ENCODE measurements at places on chromosomes 5 and 9.
A peak's percentile ranks its signal among the peaks of the same experiment; 100 is the strongest.

DNA sequence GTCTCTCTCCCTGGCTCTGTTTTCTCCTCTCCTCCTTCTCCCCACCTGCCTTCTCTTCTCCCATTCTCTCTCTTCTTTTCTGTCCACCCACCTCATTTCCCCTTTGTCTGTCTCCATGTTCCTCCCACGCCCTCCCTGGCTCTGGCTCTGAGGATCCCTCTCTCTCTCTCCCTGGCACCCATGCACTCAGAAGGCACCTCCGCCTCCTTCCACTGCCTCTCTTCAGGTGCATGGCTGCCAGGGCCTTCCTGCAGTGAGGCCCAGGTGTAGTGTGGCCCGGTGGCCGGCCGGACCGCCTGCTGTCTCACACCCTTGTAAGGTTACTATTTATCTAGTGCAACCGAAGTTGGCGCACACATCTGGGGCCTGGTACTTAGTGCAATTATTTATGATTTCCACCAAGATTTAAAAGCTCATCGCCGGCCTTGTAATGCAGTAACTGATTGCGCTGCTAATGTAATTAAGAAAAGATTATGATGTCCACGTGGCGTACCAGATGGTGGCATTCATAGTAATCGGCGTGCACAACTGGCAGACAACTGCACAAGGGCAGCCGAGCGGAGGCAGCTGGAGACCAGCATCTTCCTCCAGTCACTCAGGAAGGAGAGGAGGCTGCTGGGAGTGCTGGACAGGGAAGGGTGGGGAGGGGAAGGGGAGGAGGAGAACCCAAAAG is 50.4 kb upstream of the MVB12B start:
- H3K27me3 ChIP-seq, result peaks cover 26% of the 10 kb centered on the region
- no peaks in the 10 kb centered on the region for H3K4me1 ChIP-seq
- no peak overlapping the region for H3K4me3 ChIP-seq
- no peaks in the 10 kb centered on the region for H3K36me3 ChIP-seq
- no peak for DNase-seq

DNA sequence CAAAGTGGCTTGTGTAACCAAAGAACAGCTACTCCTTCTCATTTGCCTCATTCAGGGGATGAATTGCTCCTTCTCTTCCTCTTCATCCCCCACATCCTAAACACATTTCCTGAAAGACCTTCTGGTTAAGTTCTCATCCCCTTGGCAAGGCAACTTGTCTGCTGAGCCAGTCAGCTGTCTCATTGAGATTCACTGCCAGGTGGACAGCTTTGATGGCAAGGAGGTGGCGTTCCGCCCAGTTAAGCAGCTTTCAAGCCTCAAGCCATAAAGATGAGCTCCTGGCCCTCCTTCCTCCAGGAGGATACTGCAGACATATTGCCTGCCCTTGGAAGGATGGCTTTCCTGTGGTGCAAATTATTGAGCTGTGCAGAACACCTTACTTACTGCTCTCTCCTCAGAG is 448.6 kb upstream of the MPDZ start:
- no peaks in the 10 kb centered on the region for H3K27me3 ChIP-seq
- H3K4me1 ChIP-seq, result no peaks in the 10 kb centered on the region
- no peak overlapping the region for H3K27ac ChIP-seq

DNA sequence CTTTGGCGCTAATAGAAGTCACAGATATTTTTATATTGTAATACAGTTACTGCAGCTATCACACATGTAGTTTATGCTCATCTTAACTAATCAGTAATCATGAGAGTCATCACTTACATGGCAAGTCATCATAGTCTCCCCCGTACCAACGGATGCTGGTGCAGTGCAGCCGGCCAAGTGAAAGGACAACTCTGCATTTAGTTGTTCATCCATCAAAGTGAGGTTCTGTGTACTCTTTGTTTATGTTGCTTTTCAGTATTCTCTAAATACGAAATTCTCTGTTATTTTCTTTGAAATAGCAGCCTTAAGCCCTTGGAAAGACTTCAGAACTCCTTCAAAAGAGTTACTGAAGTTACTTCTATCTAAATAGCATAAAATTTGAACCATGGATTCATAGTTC is 216.7 kb downstream of the CCDC171 start:
- no peaks in the 10 kb centered on the region for H3K36me3 ChIP-seq
- H3K4me3 ChIP-seq, result no peak overlapping the region
- H3K27me3 ChIP-seq, result no peaks in the 10 kb centered on the region

DNA sequence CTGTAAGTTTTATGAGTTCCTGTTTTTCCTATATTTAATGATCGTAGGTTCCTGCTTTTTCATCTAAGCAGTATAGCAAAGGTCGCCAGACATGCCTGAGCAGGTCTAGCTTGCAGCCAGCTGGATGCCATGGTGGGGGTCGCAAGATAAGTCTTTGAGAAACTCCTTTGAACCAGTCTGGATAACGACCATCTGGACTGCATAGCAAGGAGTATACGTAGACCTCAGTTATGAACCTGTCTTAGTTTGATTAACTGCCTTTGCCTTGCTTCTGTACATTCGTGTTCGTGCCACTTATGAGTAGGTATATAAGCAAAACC is 8.4 kb upstream of the SPATA31E1 start:
- H3K4me3 ChIP-seq, result no peak overlapping the region
- peaks cover 4% of the 10 kb centered on the region for H3K27me3 ChIP-seq
- no peaks in the 10 kb centered on the region for H3K4me1 ChIP-seq
- H3K36me3 ChIP-seq, result no peaks in the 10 kb centered on the region

GRCh38 chr5:174617910-174618309 is 106.5 kb upstream of the MSX2 start:
- H3K36me3 ChIP-seq, result no peaks in the 10 kb centered on the region
- no peak overlapping the region for H3K4me3 ChIP-seq
- no peaks in the 10 kb centered on the region for H3K27me3 ChIP-seq
- no peak overlapping the region for H3K27ac ChIP-seq
- DNase-seq, result no peak
- no peaks in the 10 kb centered on the region for H3K4me1 ChIP-seq

DNA sequence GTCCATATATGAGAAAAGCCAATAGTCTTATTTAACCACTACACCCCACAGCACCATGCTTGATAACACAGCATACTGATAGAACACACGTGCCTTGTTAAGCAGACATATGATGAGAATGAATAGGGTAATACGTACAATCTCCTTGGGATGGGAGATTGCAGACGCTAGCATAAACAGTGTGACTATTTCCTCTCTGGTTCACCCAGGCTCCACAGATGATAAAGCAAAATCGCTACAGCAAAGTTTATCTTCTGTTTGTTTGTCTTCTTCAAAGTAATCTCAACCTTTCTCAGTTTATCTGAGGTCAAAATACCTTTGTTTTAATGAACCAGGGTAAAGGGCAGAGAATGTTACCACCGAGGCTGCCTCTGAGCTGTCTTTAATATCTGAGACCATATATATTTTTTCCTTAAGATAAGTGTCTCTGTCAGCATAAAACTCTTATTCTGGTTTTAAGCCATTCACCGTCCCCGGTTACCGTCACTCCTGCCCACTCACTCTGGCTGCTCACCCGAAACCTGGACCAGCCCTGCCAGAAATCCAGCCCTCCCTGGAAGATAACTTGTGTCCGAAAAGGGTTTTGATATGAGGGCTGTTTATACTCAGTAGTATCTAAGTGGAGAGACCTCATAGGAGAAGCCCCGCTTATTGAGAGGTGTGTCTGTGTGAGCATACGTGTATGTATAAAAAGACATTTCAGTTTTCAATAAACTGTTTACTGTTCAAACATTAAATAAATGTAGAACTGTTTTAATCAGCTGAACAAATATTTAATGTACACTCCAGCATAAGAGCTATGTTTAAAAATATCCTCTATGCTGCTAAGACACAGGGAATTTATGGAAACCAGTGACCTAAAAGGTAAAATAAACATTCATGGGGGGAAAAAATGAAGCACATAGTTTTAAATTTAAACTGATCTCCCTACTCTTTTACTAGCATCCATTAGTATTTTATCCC is 465.4 kb downstream of the RASEF start:
- DNase-seq, result no peak
- no peaks in the 10 kb centered on the region for H3K4me1 ChIP-seq
- H3K36me3 ChIP-seq, result no peaks in the 10 kb centered on the region
- H3K27me3 ChIP-seq, result no peaks in the 10 kb centered on the region
- H3K4me3 ChIP-seq, result no peak overlapping the region

- no peaks in the 10 kb centered on the region for H3K36me3 ChIP-seq
- no peak overlapping the region for H3K27ac ChIP-seq
- H3K4me1 ChIP-seq, result no peaks in the 10 kb centered on the region
- peaks cover 9% of the 10 kb centered on the region for H3K27me3 ChIP-seq
- no peak overlapping the region for H3K4me3 ChIP-seq
Observed at GRCh38 chr5:79042188-79042587, 27.3 kb downstream of the DMGDH start.

DNA sequence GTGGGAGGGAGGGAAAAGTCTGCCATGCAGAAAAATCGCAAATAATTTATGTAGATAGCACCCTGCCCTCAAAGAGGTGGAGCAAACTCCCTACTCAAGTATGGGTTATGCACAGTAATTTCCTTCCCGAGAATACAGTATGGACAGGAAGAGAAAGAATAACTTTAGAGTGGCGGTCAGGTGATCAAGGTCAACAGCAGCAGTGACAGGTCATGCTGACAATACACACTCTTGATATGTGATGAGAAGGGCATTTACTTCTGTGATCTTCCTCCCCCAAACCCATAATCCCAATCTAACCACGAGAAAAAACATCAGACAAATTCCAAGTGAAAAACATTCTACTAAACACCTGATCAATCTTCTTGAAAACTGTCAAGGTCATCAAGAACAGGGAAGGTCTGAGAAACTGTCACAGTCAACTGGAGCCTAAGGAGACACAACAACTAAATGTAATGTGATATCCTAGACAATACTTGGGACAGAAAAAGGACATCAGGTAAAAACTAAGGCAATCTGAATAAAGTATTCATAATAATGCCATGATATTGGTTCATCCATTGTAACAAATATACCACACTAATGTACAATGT is 11.7 kb downstream of the BICD2 start:
- peak overlapping the region; percentile 48 for H3K27ac ChIP-seq
- DNase-seq, result no peak

GRCh38 chr5:133386662-133387061 is 225.7 kb downstream of the FSTL4 start:
- peaks cover 34% of the 10 kb centered on the region for H3K27me3 ChIP-seq
- no peak overlapping the region for H3K4me3 ChIP-seq
- H3K27ac ChIP-seq, result no peak overlapping the region
- DNase-seq, result no peak

DNA sequence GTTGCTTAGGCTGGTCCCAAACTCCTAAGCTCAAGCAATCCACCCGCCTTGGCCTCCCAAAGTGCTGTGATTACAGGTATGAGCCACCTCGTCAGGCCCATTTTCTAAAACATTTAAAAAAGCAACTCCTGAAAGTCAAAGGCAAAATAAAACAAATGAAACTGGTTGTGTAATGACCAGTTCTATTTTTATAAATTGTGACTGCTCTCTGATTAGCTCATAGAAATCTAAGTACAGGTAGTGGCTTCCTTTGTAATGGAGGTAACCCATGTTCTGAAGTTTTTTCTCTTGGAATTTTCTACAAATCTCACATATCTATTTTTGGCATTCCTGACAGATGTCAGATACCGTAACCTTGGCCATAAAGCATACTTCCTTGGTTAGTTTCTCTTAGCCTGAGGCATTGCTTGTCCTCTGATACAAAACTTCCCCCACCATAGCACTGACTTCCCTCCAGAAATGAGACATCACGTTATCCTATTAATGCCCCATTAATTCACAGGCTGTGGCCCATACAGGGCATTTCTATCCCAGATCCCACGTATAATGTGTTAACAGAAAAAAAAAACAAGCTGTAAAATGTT is 14.1 kb upstream of the AK3 start:
- H3K4me3 ChIP-seq, result no peak overlapping the region
- no peaks in the 10 kb centered on the region for H3K36me3 ChIP-seq
- peaks cover 7% of the 10 kb centered on the region for H3K27me3 ChIP-seq
- no peak overlapping the region for H3K27ac ChIP-seq
- H3K4me1 ChIP-seq, result peaks cover 3% of the 10 kb centered on the region
- DNase-seq, result no peak

GRCh38 chr9:19049917-19050636 is 850 bp downstream of the RRAGA start:
- H3K36me3 ChIP-seq, result peaks cover 38% of the 10 kb centered on the region
- peaks cover 30% of the 10 kb centered on the region for H3K4me1 ChIP-seq
- peak overlapping the region; percentile 90 for H3K4me3 ChIP-seq
- H3K27ac ChIP-seq, result peak overlapping the region; percentile 99

DNA sequence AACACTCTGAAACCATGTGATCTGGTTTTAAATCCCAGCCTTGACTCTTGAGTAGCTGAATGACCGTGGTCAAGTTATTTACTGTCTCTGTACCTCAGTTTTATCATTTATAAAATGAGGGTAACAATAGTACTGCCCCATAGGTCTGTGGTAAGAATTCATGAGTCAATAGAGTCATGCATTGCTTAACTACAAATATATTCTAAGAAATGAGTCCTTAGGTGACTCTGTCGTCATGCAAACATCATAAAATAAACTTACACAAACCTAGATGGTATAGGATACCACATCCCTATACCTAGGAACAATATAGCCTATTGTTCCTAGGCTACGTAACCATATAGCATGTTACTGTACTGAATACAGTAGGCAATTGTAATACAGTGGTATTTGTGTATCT is 20.3 kb upstream of the ABCA1 start:
- no peaks in the 10 kb centered on the region for H3K4me1 ChIP-seq
- no peaks in the 10 kb centered on the region for H3K36me3 ChIP-seq
- no peak overlapping the region for H3K27ac ChIP-seq
- no peak overlapping the region for H3K4me3 ChIP-seq

DNA sequence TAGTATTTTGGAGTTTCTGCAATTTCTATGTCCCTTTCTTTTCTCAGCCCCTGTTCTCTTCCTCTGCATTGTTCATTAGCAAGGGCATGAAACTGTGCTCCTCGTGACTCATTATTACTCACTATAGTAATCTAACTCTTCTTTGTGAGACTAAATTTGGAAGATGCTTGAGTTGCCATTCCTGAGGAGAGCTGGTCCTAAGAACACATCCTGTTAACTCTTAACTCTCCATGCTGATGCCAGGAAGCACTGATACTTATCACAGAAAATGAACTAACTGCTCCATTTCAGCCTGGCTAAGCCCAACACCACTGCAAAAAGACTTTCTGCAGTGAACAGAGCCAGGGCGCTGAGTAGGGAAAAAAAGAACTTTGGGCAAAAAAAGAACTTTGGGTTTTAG is 10.6 kb upstream of the CSNK1A1 start:
- DNase-seq, result no peak
- peaks cover 11% of the 10 kb centered on the region for H3K4me1 ChIP-seq
- no peak overlapping the region for H3K27ac ChIP-seq
- no peak overlapping the region for H3K4me3 ChIP-seq
